Memory B cell (primary cell): ENCODE measurements at places on chromosomes 11 and 22.

GRCh38 chr11:76025817-76026216 lies 180.5 kb downstream of the WNT11 start:
- DNase-seq = no peak

GRCh38 chr11:60710482-60710881 lies 11.1 kb downstream of the MS4A8 start:
- no peak for DNase-seq

- no peak for DNase-seq
These were observed 936.2 kb upstream of the CHORDC1 start for GRCh38 chr11:91158891-91159537.

DNA sequence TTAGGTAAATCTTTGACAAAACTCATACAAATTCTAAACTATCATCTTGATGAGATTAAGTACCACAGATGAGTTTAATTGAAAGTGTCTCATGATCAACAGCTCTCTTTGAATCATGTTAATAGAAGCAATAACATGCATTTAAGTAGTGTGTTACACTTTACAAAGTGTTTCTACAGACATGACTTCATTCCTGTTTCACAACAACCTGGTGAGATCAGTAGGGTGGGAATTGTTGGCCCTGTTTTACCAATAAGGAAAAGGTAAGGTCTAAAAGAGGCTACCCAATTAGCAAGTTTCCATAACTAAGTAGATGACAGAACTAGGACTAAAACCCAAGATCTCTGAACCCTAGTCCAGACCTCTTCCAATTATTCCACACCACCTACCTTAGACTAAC lies 12.7 kb upstream of the PRSS23 start:
- DNase-seq = no peak

DNA sequence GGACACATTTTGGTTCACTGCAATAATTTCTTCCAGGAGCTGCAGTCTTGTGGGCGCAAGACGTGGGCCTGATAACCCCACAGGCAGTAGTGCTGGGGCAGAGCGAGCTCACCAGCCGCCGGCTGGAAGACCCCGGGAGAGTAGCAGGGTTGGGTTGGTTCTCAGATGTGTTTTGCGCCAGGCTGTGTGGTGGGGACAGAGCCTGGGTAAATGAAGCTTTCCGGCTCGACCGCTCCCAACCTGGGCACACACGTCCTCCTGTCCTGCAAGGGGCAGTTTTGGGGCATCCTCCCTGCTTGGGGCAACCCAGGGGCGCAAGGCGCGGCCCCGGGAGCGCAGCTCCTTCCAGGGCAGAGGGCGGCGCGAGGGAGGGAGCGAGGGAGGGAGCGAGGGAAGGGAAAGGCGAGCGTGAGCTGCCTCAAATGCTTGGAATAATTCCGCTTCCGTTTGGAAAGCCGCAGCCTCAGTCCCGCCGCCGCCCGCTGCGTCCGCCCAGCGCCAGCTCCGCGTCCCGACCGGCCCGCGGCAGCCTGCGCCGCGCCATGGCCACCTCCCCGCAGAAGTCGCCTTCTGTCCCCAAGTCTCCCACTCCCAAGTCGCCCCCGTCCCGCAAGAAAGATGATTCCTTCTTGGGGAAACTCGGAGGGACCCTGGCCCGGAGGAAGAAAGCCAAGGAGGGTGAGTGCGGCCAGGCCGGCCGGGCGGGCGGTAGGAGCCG lies at the start of gene PARVA:
Gene PARVA, plus strand, starts transcription at position 466 of the 718 bp plus-strand sequence. Its CDS starts 77 bp downstream, at position 543.
- no peak for DNase-seq
